ENCODE measurements at places on chromosomes 6 and 20.

DNA sequence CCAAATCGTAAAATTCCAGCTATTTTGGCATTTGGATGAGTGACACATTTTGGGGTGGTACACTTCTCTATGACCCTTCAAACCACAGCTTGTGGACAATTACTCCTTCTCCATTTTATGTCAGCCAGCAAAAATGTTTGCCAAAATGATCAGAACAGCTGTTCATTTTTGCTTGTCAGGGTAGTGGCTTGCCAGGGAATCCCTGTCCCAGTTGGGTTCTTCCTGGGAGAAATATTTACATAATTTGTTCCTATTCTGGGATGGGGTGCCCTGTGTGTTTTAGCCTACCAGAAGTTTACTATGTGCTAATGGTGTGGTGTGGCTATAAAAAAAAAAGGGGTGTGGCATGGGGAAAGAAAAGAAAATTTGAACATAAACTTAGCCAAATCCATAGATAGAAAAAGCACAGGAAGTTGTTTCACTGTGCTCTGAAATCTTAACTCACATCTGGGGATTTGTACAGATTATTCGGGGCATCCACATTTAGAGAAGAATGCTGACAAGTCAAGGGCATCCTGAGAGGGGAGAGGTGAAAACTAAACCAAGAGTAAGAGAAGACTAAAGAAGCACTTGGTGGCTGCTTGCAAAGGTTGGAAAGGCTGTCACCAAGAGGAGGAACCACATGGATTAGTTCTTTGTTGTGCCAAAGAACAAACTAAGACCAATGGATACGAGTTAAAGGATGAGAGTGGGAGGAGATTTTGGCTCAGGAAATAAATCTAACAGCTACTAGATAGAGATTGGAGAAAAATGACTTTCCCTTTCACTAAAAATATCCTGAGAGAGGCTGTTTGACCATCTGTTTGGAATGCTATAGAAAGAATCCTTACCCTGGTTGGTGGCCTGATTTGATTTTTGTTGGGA, 55.2 kb upstream of the RBM24 start:
- no peak for DNase-seq

- DNase-seq, result peak; percentile 58
Observed at GRCh38 chr20:728256-728944, 39.9 kb downstream of the SLC52A3 start.

GRCh38 chr20:5491455-5491854, 174.7 kb upstream of the PROKR2 start:
- DNase-seq, result no peak

GRCh38 chr6:35363293-35363750, 21.0 kb downstream of the PPARD start:
- DNase-seq, result no peak

- DNase-seq, result no peak
Observed at GRCh38 chr6:80105972-80106417, 476 bp upstream of the BCKDHB start.

- DNase-seq, result no peak
Observed at GRCh38 chr20:58127701-58128111, 100.7 kb downstream of the ANKRD60 start.

- DNase-seq, result no peak
Observed at GRCh38 chr6:4707011-4707410, 69.2 kb upstream of the CDYL start.
